Amniotic epithelial cell (primary cell): ENCODE measurements at places on chromosomes 6 and 20.

- peak; percentile 99 for DNase-seq
Measured at GRCh38 chr6:37882724-37883413, 63.3 kb downstream of the ZFAND3 start.

GRCh38 chr6:84059082-84059481 is 25.5 kb downstream of the MRAP2 start:
- no peak for DNase-seq

GRCh38 chr20:44231193-44231592 is 15.9 kb upstream of the GDAP1L1 start:
- DNase-seq = no peak

- no peak for DNase-seq
Measured at GRCh38 chr6:1864496-1864895, 254.8 kb downstream of the FOXC1 start.

- no peak for DNase-seq
Measured at GRCh38 chr6:1310628-1311399, 1.1 kb upstream of the FOXQ1 start.

GRCh38 chr6:132190097-132190814 is 211.0 kb downstream of the MOXD1 start:
- peak; percentile 37 for DNase-seq

GRCh38 chr6:53634184-53634631 is 31.3 kb downstream of the KLHL31 start:
- DNase-seq = no peak

GRCh38 chr6:28446818-28447511 is 3.7 kb upstream of the ZSCAN23 start:
- no peak for DNase-seq

GRCh38 chr6:35524380-35525020 is 11.8 kb upstream of the TULP1 start:
- no peak for DNase-seq

- peak; percentile 47 for DNase-seq
Measured at GRCh38 chr6:44028789-44029310, 98.4 kb downstream of the MRPL14 start.

DNA sequence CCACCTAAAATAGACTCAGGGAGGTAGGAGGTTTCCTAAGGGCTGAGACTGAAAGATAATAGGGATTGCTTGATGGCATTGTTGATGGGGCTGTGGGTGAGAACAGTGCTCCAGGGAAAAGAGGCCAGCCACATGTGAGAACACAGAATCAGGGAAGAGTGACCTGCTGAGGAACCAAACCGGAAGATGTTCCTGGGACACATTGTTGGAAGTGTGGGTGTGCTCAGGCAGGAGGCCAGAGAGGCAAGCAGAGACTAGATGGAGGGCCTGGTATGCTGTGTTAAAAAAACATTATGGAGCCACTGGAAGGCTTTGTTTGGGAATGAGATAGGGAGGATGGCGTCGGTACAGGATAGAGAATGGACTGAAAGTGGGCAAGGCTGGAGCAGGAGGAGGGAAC is 23.3 kb downstream of the RNF144B start:
- no peak for DNase-seq
